Caudate nucleus (tissue), 63 donors: ENCODE measurements at places on chromosomes 16 and 17.

DNA sequence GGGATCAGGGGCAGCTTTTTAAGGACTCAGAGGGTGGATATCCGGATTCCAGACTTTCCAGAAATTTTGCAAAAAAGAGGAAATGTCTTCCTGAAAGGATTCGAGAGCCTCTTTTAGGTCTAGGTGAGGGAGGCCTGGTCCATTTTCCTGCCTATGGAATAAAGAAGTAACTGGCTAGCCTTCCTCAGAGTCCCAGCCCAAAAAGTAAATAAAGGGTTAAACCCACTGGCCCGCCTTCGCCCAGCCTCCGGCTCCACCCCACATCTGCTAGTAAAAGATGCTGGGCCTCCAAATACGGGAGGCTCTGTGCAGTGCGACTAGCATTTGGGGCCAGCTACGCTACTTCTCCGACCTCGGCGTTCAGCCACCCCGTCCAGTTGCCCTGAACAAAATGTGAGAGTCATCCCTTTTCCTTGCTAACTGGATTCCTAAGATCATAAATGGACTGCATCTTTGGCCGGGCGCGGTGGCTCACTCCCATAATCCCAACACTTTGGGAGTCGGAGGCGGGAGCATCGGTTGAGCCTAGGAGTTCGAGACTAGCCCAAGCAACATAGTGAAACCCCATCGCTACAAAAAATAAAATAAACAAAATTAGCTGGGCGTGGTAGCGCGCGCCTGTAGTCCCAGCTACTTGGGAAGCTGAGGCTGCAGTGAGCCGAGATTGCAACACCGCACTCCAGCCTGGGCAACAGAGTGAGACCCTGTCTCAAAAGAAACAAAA, 824 bp upstream of the MPP2 start:
- DNase-seq, result peak; percentile 72

DNA sequence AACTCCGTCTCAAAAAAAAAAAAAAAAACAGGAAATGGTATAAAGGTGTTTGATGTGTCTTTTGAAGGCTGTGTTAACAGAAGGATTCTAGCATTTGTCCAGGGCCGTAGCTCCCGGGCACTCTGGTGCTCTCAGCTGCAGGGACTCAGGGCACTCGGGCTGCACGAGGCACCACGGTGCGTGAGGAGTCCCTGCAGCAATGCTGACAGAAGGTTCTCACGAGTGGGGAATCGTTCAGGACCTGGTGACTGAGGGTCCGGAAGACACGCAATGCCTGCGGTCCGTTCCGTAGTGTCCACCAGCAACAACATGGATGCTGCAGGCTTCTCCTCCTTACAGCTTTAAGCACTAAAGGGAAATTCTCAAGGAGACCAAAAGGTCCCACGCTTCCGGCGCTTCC, 12.6 kb upstream of the FAAP100 start:
- no peak for DNase-seq

- no peak for DNase-seq
These were observed 7.2 kb downstream of the PLCG2 start for GRCh38 chr16:81786321-81786720.

- DNase-seq, result no peak
These were observed 65.3 kb upstream of the NUDT7 start for GRCh38 chr16:77657016-77657415.

DNA sequence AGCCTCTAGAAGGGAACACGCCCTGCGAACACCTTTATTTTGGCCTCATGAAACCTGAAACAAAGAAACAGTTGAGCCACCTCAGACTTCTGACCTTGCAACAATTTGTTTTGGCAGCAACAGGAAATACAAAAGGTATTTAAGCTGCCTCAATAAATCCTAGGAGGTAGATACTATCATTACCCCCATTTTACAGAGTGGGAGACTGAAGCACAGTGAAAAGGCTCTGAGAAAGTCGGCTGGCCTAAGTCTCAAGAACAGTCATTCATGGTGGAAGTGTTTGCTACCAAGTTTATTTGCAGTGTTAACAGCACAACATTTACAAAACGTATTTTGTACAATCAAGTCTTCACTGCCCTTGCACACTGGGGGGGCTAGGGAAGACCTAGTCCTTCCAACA, 19.0 kb downstream of the RND2 start:
- no peak for DNase-seq

DNA sequence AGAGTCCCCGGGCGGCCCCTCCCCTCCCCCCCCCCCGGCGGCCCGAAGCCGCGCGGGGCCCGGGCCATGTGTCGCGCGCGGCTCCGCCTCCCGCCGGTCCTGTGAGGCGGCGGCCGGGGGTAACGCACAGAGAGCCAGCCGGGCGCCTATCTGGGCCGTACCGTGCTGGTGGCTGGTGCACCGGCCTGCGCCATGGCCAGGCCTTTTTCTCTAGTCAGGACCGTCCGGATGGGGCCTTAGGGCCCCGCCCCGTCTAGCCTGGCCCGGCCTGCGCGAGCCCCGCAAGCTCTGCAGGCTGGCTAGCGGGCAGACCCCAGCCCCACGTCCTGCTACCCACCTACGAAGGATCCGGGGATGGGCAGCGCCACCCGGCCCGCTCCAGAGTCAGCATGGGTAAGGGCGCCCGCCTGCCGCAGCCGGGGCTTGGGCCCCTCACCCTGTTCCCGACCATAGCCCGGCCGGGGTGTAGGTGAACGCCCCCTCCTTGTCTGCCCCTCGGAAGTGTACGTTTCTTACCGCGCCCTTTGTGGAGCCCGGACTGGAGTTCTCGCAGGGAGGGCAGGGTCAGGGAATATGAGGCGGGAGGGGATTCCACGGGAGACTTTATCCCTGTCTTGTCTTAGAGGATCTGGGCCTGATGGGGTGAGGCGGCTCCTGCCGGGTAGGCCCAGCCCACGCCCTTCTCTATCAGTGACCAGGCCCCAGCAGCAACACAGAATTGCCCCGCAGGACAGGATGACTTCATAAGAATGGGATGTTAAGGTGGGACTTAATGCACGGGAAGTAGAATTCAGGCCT, at the start of gene CENPT:
TSS of gene CENPT (minus strand) at position 630 of the 798 bp plus-strand sequence. CDS start 13,834 bp downstream, outside the sequence.
- DNase-seq, result no peak

DNA sequence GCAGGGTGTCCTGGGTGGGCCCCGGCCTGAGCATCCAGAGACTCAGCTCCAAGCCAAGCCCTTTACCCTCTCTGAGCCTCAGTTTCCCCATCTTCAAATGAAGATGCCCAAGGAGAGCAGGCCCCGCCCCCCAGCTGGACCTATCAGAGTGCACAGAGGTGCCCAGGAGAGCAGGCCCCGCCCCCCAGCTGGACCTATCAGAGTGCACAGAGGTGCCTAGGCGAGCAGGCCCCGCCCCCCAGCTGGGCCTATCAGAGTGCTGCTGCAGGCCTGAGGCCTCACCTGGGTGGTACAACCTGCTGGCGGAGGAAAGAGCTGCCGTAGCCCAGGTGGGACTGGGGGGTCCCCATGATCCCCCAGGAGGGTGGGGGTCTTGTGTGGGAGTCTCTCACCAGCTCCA, 3.4 kb upstream of the SSTR5 start:
- no peak for DNase-seq

- no peak for DNase-seq
These were observed 7.5 kb downstream of the MTSS2 start for GRCh38 chr16:70678121-70678897.

GRCh38 chr17:50198026-50198669, 3.3 kb downstream of the COL1A1 start:
- no peak for DNase-seq

DNA sequence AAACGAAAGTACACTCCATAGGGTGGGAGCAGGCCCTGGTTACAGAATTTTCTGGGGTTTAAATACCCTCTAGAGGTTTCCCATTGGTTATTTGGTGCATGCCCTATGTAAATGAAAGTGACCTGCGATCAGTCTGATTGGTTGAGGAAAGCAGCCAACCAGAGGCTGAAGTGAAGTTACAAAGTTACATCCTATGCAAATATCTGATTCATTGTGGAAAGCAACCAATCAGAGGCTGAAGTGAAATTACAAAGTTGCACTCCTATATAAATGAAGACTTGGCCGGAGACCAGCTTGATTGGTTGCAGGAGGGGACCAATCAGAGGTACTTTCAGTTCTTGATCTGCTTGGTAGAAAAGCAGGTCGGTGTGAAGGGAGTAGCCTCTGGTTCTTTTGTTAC, 24.4 kb downstream of the NAA60 start:
- no peak for DNase-seq

- no peak for DNase-seq
These were observed 59.8 kb downstream of the TUBD1 start for GRCh38 chr17:59832883-59833379.

DNA sequence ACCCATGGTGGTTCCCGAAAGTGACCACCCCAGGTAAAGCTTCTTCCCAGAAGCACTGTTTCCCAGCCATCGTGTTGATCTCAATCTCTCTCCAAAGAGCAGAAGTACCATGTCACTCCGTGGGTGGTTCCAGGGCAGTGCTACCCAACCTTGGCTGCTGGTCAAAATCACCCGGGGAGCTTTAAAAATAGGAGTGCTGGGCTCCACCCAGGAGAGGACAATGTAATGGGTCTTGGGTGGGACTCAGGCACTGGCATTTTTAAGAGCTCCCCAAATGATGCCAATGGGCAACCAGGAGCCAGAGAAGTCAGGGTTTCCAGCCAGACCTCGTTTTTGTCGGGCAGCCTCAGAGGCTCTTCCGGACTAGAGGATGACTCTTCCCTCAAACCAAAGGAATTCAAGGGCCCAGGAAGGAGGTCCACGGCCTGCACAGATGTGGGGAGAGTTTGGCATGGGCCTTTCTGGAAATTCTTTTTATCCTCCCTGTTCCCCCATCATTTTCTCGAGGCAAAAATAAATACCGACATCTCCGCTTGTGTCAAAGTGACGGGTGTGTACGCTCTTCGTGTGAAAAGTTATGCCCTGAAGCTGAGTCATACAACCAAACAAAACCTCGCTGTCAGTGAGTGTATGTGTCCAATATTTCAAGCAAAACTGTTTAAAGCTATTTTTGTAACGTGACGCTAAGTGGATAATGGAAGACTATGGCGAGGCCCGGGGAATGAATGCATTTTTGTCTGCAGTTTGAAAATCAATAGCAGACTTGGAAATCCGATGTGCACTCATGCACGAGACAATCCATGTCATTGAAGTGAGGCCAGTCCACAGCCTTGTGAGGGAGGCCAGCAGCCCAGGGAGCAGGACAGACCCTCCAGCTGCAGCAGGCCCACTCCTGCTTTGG, 364.1 kb downstream of the FOXL1 start:
- DNase-seq, result no peak

- no peak for DNase-seq
These were observed 744 bp upstream of the NF1 start for GRCh38 chr17:31093866-31094599.

GRCh38 chr16:30458561-30459394, 13.1 kb upstream of the SEPHS2 start:
- DNase-seq, result no peak

DNA sequence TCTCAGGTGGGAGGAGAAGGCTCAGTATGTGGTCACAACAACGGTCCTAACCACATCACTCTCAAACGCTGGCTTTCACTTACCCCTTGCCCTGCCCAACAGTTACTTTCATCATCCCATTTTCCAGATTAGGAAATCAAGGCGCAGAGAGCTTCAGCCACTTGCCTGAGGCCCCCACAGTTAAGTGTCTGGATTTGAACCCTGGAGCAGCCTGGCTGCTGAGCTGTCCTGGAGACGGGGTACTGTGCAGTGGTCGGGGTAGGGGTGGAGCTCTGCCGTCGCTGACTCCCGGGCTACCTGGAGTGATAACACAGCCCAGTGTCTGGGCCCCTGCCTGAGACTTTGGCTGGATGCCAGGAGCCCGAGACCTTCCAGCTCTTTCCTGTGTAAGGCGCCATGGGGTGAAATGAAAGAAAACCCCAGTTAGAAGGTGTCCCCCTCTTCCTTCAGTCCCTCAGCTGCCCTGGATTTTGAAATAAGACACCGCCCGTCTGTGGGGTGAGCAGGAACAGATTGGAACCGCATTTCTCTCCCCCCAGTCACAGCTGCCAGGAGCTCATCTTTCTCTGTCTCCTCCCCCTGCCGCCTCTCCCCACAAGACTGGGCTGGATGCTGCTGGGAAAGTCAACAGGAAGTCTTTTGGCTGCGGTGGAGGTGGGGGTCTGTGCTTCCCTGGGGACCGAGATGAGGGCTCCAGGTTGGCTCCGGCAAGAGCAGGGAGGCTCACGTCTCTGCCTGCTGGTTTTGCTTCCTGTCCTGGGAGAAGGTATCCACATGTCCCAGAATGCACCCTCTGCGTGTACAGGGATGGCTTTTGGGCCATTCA, 280.2 kb downstream of the SEC14L1 start:
- DNase-seq, result no peak

- no peak for DNase-seq
These were observed 7.7 kb downstream of the GPT2 start for GRCh38 chr16:46891910-46892309.

GRCh38 chr16:5874899-5875298, 777.3 kb upstream of the EEF2KMT start:
- DNase-seq, result peak; percentile 22

DNA sequence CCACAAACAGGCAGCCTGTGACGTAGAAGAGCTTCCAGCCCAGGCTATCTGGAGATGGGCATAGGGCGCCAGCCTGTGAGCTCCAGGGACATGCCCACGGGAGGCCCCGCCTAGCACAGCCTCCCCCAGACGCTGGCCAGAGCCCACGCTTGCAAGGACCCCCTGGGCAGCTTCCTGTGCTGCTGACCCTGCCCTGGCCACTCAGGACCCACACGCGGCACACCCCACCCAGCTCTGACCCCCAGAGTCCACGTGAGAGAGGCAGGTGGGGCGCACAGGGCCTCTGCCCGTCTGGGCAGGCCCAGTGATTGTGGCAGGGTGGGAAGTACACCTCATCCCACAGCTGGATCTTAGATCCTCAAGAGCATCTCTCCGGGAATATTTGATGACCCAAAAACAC, 3.9 kb downstream of the CYBC1 start:
- DNase-seq, result no peak

DNA sequence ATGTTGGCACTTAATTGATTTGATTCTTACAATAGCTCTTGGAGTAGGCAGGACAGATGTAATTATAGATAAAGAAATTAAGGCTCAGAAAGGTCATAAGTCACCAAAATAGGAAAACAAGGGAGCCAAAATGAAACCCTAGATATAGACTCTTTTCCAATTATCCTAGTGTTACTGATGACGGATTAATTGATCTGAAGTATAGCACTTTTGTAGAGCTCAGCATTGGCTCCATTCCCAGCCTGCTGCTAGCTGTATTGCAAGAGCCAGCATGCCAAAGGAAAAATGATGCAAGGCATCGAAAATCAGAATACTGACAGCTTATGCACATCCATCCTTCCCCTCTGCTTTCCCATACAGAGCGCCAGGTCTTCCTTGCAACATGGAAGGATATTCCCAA, 21.6 kb upstream of the RASL10B start:
- DNase-seq, result no peak

DNA sequence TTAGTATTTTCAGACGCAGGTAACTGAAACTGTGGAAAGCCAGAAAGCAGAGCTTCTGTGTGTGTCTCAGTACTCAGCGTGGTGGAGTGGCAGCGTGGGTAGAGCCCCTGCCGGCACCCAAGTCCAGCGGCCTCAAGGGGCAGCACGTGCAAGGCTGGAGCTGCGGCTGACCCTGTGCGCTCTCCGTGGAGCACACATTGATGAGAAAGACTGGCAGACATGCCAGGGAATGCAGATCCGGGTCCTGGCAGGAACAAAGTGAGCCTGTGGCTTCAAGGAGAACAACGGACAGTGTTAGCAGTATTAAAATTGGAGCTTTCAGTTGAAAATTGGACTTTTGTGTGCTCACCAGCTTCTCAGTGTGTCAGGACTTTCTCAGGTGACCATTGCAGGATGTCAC, 23.3 kb downstream of the ZC3H18 start:
- no peak for DNase-seq
